ENCODE measurements at places on chromosomes 11 and 22.

- DNase-seq = no peak
These were observed 63.0 kb downstream of the RELT start for GRCh38 chr11:73439002-73439843.

- peak; percentile 39 for DNase-seq
These were observed 6.6 kb upstream of the PTS start for GRCh38 chr11:112219476-112220232.

DNA sequence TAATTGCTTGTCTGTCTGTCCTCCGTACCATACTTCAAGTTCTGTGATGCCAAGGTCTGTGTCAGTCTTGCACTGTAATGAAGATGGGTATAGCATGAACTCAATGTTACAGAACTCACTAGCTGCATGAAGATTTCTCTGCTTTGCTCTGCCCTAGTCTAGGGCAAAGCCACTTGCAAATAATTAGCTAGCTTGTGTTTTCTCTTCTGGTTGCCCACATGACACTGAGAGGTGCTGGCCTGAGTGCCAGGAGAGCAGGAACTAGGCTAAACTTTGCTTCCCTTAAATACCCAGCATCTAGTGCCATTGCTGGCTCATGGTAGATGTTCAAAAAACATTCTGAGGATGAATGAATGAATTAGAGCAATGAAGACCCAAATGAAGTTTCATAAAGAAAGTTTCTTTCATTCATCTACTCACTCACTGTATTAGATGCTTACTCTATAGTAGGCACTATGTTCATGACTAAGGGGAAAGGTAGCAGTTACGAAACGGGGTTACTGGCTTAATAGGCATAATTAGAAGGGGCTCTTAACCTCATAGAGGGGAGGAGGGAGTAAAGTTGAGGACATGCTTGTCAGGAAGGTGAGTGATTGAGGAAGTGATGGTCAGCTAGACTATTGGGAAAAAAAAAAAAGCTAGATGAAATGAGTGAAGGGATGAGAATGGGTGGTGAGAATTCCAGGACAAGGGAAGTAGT lies 4.4 kb upstream of the ENDOD1 start:
- no peak for DNase-seq

GRCh38 chr11:104609311-104610085 lies 288.8 kb downstream of the CASP12 start:
- DNase-seq = peak; percentile 27

DNA sequence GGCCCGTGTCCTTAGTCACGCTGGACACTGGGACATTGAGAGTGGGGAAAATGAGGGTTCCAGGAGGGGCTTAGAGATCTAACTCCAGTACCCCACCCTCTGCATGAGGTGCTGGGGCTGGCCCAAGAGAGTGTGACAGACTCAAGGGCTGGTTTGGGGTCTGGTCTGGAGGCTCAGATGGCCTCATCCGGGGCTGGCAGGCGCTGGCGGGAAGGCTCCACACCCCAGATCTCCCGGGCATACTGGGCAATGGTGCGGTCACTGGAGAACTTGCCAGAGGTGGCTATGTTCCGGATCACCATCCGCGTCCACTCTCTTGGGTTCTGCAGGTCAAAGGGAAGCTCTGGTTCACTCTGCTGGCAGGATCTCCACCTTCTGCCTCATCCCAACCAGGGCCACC lies 2.5 kb upstream of the RASGRP2 start:
- DNase-seq = no peak

DNA sequence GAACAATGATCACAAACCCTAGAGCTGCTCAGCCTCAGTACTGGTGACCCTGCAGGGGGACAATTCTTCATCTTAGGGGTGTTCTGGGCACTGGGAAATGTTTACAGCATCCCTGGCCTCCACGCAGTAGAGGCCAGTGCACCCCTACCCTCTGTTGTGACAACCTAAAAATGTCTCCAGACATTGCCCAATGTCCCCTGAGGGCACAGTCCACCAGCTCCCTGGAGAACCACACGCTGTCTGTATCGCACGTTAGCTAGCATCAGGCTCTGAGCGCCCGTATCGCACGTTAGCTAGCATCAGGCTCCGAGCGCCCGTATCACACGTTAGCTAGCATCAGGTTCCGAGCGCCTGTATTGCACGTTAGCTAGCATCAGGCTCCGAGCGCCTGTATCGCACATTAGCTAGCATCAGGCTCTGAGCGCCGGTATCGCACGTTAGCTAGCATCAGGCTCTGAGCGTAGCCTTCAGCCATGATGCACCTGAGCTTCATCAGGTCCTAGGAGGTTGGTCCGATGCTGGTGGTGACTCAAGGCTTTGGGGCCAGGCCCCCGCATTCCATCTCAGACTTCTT lies 111.1 kb upstream of the ANO1 start:
- no peak for DNase-seq
